Ecto neural progenitor cell (in vitro differentiated cells): ENCODE measurements at places on chromosomes 12 and 14.

DNA sequence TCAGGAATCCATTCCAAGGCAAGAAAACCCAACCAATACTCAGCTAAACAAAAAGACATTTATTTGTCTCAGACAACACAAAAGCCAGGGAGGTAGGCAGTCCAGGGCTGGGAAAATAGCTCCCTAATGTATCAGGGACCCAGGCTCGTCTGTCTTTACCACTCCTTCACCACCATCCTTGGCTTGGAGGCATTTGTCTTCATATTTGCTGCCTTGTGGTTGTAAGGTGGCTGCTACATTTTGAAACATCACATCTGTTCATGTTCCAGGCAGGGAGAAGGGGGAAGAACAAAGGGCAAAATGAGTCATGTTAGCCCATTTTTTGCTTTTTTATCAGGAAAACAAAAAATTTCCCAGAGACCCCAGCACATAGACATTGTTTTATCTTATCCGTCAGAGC lies 44.8 kb upstream of the PCED1B start:
- DNase-seq, result no peak

- DNase-seq, result no peak
Observed at GRCh38 chr12:26523708-26524150, 309.3 kb downstream of the ITPR2 start.

- no peak for DNase-seq
Observed at GRCh38 chr14:71773898-71774481, 158.2 kb upstream of the RGS6 start.

GRCh38 chr14:24416932-24417619 lies 12.4 kb downstream of the CBLN3 start:
- no peak for DNase-seq

DNA sequence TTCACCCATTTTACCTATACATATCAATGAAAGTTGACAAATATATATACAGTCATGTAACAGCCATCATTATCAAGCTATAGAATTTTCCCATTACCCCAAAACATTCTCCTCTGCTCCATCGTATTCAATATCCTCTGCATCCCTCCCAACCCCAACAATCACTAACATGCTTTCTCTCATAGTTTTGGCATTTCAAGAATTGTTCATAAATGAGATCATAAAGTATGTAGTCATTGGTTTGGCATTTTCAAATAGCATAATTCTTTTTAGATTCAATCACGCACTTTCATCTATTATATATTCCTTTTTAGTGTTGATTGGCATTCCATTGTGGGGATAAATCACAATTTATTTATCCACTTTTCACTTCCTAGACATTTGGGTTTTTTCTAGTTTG lies 866.0 kb upstream of the TMEM132C start:
- DNase-seq, result no peak

DNA sequence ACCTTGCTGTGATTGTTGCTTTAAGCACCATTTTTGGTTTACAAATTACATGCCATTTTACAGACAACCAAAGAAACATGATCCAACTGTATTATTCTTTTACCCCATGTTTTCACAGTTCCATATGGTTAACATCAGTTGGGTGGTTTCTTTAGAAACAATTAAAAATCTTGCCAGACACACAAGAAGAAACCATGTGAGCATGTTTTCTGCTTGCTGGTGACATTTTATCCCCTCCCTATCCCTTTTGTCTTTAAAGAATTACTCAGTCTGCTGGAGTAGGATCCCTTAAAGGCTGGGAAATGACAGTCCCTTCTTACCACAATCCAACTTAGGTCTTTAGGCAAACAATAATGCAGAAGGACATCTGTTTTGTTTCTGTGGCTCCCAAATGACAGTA lies 121.8 kb upstream of the PLXNC1 start:
- no peak for DNase-seq

- no peak for DNase-seq
Observed at GRCh38 chr14:52283099-52283498, 15.6 kb downstream of the PTGDR start.

DNA sequence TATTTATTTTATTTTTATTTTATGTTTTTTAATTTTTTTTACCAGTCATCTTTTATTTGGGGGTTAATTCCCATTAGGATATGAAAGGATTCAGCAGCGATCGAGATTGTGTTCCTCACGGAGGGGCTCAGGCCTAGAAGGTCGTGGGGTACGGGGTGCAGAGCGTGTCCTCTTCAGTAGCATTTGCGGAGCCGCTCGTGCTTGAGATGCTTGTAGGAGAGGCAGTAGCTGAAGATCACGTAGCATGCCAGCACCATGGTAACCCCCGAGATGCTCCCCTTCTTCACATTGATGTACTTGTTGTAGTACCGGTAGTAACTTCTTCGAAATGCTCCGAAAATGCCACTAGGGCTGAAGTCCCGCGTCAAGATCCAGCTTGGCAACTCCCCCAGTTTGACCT lies 40.5 kb upstream of the PLEKHG6 start:
- no peak for DNase-seq

- no peak for DNase-seq
Observed at GRCh38 chr12:85425926-85426325, 145.9 kb downstream of the ALX1 start.

- DNase-seq, result no peak
Observed at GRCh38 chr14:93033983-93034670, 81.6 kb downstream of the ITPK1 start.

- no peak for DNase-seq
Observed at GRCh38 chr12:128961308-128961902, 108.1 kb downstream of the GLT1D1 start.

DNA sequence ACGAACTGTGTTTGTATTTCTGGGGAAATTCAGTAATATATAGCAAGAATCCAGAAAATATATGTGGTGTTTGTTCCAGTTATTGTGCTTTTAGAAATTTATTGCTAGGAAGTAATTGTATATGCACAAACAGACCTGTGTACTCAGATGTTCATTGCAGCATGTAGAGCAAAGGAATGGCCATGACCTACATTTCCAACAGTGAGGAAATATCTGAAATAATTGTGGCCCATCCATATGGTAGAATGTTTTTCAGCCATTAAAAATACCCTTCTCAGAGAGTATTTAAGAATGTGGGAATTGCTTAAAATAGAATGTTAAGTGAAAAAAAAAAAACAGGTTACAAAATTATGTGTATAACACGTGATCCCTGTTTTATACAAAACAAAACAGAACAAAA lies 77.3 kb downstream of the TMX1 start:
- DNase-seq, result no peak

DNA sequence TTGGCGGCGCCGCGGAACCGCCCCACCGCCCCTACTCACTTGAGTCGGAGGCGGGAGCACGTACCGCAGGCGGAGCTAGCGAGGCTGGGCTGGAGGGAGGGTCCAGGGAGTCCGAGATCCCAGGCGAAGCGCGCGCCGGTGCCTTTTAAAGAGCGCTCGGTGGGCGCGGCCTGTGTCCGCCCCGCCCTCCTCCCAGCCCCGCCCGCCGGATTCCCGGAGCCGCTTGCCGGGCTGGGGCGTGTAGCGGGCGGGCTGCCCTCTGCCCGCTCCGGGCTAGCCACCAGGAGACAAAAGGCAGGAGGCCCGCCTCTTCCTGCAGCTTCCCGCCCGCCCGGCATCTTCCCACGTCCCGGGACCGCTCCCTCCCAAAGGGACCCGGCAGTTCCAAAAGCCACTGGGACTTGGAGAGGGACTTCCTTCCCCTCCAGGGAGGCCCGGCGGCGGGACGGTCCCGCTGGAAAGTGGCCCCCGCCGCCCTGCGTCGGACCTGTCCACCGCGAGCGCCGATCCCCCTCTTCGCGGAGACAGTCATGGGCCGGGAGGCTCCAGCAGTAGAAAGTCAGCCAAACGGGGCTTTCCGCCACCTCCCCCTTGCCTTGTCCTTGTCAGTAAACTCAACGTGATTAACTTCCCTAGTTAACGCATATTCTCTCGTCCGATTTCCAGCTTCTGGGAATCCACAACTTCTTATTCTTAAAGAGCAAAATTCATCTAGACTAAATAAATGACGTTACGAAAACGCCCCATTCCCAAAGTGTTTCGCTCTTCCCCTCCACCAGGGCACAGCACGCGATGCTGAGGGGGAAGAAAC lies at the start of gene CSRP2:
Gene CSRP2, minus strand, starts transcription at position 121 of the 811 bp plus-strand sequence. CDS start 12,759 bp downstream, outside the sequence.
- DNase-seq, result peak; percentile 99

GRCh38 chr14:102969060-102969791 lies 46.8 kb downstream of the AMN start:
- DNase-seq, result no peak

- DNase-seq, result no peak
Observed at GRCh38 chr12:62712681-62713573, 222.0 kb downstream of the PPM1H start.

- DNase-seq, result no peak
Observed at GRCh38 chr14:67636361-67636919, 16.7 kb downstream of the ARG2 start.

DNA sequence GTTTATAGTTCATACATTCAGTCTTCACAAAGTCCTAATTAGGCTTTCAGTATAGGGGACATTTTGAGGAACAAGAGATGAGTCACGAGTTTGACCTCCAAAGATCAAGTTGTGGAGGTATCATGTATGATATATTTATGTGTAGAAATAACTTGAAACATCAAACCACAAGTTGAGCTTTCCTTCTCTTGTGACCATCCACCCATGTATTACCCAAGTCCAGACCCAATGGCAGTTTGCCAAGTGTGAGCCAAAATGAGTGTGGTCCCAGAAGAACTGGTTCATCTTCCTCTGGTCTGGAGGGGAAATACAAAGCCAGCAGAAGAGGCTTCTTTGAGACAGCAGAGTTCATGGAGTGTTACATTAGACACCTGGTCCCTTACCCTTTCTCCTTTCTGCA lies 104.9 kb downstream of the ATP23 start:
- no peak for DNase-seq

GRCh38 chr14:26775765-26776563 lies 178.1 kb upstream of the NOVA1 start:
- no peak for DNase-seq

- no peak for DNase-seq
Observed at GRCh38 chr14:102525219-102525928, 15.8 kb upstream of the ANKRD9 start.

- DNase-seq, result peak; percentile 55
Observed at GRCh38 chr12:115598871-115599811, 678.4 kb downstream of the MED13L start.

- no peak for DNase-seq
Observed at GRCh38 chr14:90645842-90646443, 170.3 kb downstream of the TTC7B start.

- no peak for DNase-seq
Observed at GRCh38 chr12:76152181-76152807, 67.8 kb upstream of the NAP1L1 start.

DNA sequence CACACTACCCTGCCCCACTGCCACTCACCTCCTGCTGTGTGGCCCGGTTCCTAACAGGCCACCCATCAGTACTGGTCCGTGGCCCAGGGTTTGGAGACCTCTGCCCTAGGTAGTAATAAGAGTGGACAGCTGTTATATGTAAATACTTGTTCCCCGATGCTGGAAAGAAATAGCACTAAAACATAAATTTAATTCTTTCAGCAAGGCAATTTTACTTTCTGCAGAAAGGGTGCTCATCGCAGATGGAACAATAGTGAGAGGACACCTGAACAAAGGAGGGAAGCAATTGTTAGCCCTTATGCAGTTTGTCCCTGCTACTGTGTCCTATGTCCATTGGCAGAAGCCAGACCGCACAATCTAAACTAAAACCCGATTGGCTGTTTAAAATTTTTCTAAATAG lies 5.9 kb upstream of the CYP46A1 start:
- peak; percentile 19 for DNase-seq

- DNase-seq, result no peak
Observed at GRCh38 chr12:80625051-80625450, 82.4 kb upstream of the MYF6 start.

GRCh38 chr12:109097140-109097434 lies 310 bp upstream of the UNG start:
- DNase-seq, result no peak
